ENCODE measurements at places on chromosomes 5 and 9. TPM values are rescaled to one million over a fixed set of nuclear protein-coding genes. Genes with fewer than 3 reads are reported as not detected.

DNA sequence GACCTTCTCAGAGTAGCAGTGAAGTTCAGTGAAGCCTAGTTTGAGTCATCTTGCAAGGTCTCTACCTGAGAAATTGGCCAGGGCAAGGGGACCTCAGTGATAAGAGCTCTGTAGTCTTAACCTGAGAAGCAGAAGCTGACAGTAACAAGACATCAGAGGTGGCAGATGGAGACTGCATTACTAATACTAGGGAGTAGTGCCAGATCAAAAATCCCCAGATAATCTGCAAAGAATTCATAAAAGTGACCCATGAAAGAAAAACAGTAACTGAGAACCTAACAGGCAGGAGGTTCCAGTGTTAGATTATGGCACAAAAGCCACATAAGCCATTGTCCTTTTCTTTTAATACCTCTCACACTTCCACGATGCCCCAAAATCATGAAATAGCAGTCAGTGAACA, 175.5 kb downstream of the MUSK start:
- no peak for DNase-seq

The PTGES2 gene
- total RNA-seq: 55.8 TPM

DNA sequence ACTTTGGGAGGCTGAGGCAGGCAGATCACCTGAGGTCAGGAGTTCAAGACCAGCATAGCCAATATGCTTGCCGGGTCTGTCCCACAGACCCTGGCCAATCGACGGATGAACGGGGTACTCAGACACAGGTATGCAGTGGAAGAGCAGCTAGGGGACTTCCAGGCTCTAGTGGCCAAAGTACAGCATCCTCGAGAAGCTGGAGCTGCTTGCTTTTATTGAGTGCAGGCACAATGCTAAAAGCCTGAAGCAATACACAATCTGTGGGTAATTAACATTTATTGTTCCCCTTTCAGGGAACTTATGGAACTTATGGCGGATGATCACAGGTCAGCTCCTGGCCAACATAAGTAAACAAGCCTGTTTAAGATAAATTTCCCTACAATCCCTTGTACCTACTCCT, 32.8 kb upstream of the SEMA4D start:
- DNase-seq: no peak

GRCh38 chr5:168006456-168007130, 284.9 kb upstream of the WWC1 start:
- DNase-seq: no peak

- no peak for DNase-seq
Measured at GRCh38 chr5:122442938-122443337, 130.9 kb downstream of the SNCAIP start.

DNA sequence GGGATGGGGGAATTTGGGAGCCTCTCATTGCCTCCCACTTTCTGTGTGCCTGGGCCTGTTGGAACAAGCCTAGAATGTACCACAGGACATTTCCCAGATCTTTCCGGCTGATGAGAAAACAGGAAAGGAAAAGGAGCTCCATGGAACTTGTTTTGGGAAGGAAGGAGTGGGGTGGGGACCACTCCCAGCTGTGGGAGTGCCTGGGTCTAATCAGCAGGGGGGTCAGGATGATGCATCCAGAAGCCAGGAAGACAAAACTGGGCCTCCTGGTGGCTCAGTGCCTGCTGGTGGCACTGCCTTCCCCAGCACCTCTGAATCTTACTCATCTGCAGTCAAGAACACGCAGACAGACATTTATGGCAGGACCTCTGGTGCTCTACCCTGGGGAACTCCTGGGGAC, 2.8 kb downstream of the SMIM33 start:
- DNase-seq: no peak

The SPATA31E1 gene
- total RNA-seq: not detected

- no peak for DNase-seq
Measured at GRCh38 chr9:17387565-17387964, 191.3 kb upstream of the SH3GL2 start.
